ENCODE measurements at places on chromosomes 5 and 9.
A peak's percentile ranks its signal among the peaks of the same experiment; 100 is the strongest.

DNA sequence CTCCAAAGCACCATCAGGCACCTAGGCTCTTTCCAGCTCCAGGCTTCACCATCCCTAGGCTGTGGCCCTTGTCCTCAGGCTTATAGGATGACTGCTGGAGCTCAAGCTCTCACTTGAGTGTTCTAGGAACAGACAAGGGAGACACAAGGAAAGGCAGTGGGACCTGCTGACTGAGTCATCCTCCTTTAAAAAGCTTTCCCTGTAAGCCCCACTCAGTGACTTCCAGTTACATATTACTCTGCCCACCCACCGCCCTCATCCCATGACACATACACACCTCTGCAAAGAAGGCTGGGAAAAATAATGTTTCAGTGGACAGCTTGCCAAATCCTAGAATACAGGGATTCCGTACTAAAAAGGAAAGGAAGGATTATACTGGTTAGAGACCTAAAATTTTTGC lies 154.2 kb upstream of the ZNF366 start:
- H3K4me3 ChIP-seq, result no peak overlapping the region
- H3K27me3 ChIP-seq, result no peaks in the 10 kb centered on the region
- H3K36me3 ChIP-seq, result no peaks in the 10 kb centered on the region
- no peak overlapping the region for H3K27ac ChIP-seq
- no peak for DNase-seq
- no peaks in the 10 kb centered on the region for H3K4me1 ChIP-seq

DNA sequence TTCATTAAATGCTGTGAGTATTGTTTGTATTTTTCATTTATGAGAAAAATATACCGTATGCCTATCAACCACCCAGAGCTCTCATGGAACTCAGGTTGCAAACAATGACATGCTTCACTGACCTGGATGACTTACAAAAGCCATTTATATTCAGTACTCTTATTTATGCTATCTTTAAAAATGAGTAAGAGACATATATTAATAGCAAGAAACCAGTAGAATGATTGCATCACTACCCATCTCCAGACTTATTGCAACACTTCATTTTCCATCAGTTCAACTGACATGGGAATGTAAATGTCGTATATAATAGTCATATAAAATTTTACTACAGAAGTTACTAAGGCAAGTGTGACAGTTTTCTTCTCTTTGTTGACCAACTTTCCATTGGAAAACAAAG lies 69.1 kb downstream of the OTP start:
- DNase-seq, result no peak
- no peak overlapping the region for H3K4me3 ChIP-seq
- H3K27ac ChIP-seq, result no peak overlapping the region
- H3K4me1 ChIP-seq, result no peaks in the 10 kb centered on the region
- peaks cover 32% of the 10 kb centered on the region for H3K27me3 ChIP-seq
- no peaks in the 10 kb centered on the region for H3K36me3 ChIP-seq

- no peak overlapping the region for H3K4me3 ChIP-seq
- no peak for DNase-seq
- H3K36me3 ChIP-seq, result no peaks in the 10 kb centered on the region
- H3K27ac ChIP-seq, result no peak overlapping the region
- peaks cover 6% of the 10 kb centered on the region for H3K4me1 ChIP-seq
- H3K27me3 ChIP-seq, result peaks cover 14% of the 10 kb centered on the region
These were observed 54.7 kb downstream of the DPYSL3 start for GRCh38 chr5:147454996-147455677.

DNA sequence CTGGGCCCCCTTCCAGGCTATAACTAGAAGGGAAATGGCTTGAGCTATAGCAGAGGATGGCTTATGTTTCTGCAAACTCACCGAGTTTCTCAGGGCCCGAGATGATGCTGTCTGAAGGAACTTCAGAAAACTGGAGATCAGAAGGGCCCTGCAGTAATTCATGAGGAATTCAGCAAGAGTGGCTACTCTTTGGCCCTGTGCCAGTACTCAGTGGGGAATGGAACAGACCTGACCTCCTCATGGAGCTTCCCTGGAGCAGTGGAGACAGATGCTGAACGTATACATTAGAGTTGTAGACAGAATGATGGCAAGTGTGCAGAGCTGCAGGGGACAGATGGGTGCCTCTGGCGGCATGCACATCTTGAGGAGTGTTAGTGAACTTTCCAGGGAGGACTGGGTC lies 17.3 kb upstream of the SMIM32 start:
- H3K27ac ChIP-seq, result no peak overlapping the region
- H3K4me3 ChIP-seq, result no peak overlapping the region
- no peak for DNase-seq
- no peaks in the 10 kb centered on the region for H3K4me1 ChIP-seq
- no peaks in the 10 kb centered on the region for H3K36me3 ChIP-seq

DNA sequence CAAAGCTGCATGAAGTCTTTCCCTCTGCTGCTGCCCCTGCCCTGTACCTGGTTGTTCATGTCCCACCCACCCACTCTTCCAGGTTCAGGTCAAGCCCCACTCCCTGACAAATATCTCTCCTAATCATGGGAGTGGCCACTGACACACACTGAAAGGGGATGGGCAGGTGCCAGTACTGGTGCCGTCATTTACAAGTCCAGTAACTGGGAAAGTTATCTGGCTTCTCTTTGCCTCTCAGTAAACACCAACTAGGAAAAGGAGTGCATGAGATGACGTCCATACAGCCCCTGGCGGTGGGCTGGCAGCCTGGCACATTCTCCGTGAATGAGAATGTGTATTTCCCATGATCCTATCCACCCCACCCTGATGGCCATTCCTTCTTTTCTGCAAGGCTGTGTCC lies 225.2 kb downstream of the FSTL4 start:
- no peak for DNase-seq
- no peak overlapping the region for H3K4me3 ChIP-seq
- H3K4me1 ChIP-seq, result no peaks in the 10 kb centered on the region

DNA sequence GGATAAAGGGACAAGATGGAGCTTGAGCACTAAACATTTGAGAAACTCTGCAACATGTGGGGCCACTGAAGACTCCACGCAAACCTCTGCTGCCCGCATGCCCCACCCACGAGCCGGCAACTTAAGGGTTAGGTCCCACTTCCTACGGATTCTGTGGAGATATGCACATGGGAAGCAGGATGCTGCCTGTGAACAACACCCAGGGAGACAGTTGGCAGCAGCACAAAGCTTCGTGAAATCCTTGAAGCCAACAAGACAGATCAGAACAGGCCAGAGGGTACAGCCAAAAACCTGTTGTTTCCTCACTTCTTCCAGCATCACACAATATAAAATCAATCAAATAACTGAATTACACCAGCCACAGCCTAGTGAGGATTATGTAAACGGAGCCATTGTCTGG lies 270.4 kb downstream of the ENC1 start:
- H3K4me3 ChIP-seq, result no peak overlapping the region
- no peaks in the 10 kb centered on the region for H3K27me3 ChIP-seq
- H3K4me1 ChIP-seq, result no peaks in the 10 kb centered on the region
- no peak for DNase-seq
- no peaks in the 10 kb centered on the region for H3K36me3 ChIP-seq
- no peak overlapping the region for H3K27ac ChIP-seq

DNA sequence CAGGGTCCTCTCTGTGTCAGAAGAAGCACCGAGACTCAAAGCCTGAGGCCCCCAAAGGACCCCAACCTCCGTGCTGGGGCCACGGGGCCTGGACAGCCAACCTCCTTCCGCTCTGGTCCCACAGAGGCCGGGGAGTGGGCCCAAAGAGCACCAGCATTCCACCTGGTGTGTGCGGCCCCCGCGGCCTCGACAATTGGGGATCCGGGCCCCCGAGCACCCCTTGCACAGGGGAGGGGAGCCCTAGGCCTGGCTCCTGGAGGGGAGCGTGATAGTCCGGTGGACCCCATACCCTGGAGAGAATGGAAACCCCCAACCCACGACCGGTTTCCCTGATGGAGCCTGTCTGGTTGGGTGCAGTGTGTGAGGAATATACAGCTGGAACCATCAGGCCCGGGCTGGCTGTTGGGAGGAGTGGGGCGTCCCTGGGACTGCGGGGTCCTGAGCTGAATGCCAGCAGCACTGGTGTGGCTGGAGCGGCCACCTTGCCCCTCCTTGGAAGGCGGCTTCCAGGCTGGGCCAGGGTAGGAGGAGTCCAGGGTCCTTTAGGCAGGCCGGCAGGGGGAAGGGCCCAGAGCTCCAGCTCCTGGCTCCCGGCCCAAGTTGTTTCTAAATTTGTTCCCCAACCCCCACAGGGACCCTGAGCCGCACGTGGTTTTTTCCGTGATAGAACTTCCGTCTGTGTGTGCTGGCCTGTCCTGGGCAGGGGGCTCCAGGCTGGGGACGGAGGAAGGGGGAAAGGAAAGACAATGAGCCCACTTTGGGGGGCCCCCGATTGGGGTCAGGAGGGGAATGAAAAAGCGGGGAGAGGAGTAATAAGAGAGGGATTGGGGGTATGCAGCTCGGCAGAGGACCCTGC lies 825 bp upstream of the TOR4A start:
- no peaks in the 10 kb centered on the region for H3K27me3 ChIP-seq
- no peak for DNase-seq
- peak overlapping the region; percentile 84 for H3K27ac ChIP-seq
- peak overlapping the region; percentile 55 for H3K4me3 ChIP-seq
- H3K36me3 ChIP-seq, result peaks cover 3% of the 10 kb centered on the region

GRCh38 chr5:103120607-103121200 lies 603 bp downstream of the PPIP5K2 start:
- no peak for DNase-seq
- peaks cover 8% of the 10 kb centered on the region for H3K36me3 ChIP-seq
- no peaks in the 10 kb centered on the region for H3K27me3 ChIP-seq
